ENCODE measurements at places on chromosomes 3 and 15.

DNA sequence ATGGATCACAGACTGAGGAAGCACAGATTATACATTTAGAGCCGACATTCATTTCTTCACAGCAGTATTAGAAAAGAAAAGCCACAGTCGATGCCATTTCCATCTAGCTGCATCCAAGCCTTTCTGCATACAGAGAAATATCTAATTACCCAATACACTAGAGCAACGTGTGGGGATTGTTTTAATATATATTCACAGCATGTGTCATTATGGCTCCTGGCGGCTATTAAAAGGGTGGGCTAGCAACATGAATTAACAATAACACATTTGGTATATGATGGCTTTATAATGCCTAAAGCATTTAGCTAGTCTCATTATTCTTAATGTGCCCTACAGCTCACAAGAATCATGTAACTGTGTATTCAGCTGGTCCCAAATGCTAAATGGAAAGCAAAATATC lies 1030.5 kb downstream of the FHIT start:
- DNase-seq, result no peak

DNA sequence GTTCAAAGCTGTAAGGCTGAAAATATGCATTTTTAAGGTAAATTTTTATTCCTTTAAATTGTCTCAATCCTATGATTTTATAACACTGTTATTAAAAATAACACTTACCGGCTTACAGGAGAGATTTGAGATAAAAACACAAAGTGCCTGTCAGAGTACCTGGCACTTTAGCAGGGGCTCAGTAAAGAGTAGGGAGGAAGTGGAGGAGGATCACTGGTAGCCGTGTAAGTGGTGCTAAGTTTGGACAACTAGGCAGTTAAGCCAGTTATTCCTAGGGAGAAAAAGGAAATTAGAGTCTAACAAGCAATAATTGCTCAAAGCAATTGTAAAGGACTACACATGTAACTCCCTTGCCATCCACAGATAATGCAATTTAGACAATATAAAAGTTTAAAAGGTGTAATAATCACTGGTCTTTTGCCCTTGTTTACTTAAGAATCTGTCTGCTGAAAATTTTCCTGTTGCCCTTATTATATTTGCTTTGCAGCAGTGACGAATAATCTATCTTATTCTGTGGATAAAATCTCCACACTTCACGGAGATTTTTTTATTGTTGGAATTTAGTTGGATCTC lies 204.8 kb downstream of the CDIN1 start:
- DNase-seq, result no peak

DNA sequence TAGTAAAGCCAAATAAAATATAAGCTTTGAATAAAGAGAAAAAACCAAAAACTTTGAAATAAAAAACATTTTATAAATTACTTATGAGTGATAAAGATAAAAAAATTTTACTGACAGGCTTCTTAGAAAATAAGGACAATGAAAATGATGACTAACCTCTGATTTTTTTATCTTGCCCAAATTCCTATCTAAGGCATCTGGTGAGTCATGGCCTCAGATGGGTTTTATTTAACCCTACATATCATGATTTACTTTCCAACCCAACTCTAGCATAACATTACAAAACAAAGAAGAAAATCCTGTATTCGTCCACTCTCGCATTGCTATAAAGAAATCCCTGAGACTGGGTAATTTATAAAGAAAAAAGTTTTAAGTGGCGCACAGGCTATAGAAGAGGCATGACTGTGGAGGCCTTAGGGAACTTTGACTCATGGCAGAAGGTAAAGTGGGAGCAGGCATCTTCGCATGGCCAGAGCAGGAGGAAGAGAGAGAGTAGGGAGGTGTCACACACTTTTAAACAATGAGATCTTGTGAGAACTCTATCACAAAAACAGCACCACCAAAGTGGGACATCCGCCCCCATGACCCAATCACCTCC lies 152.1 kb downstream of the NEK10 start:
- no peak for DNase-seq

DNA sequence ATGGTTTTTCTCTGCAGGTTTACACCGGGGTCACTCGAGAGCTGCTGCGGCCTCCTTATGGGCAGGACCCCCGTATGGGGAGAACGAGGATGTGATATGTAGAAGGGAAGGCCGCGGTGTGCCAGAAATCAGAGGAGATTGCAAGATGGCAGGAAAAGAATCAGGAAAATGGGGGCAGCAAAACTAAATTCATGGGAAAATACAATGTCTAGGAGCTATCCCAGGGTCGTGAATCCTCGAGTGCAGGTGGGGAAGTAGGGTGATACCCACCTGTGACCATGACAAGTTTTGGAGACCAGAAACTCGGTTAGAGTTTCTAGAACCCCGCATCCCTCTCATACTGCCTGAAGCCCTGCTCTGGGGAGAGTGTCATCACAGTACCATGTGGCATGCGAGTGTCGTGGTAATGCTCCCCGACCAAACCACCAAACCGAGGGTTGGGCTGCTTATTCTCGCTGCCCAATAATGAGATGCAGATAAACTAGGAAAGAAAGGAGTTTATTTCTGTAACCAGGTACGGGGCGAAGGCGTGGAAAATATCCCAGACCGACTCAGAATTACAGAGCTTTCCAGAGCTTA lies 781 bp downstream of the TRNT1 start:
- DNase-seq, result peak; percentile 19

GRCh38 chr15:61086756-61087155 lies 142.3 kb downstream of the RORA start:
- no peak for DNase-seq

- no peak for DNase-seq
These were observed 7.0 kb downstream of the FNDC3B start for GRCh38 chr3:172046268-172046915.

GRCh38 chr15:47610736-47611135 lies 106.6 kb upstream of the SEMA6D start:
- DNase-seq, result no peak

DNA sequence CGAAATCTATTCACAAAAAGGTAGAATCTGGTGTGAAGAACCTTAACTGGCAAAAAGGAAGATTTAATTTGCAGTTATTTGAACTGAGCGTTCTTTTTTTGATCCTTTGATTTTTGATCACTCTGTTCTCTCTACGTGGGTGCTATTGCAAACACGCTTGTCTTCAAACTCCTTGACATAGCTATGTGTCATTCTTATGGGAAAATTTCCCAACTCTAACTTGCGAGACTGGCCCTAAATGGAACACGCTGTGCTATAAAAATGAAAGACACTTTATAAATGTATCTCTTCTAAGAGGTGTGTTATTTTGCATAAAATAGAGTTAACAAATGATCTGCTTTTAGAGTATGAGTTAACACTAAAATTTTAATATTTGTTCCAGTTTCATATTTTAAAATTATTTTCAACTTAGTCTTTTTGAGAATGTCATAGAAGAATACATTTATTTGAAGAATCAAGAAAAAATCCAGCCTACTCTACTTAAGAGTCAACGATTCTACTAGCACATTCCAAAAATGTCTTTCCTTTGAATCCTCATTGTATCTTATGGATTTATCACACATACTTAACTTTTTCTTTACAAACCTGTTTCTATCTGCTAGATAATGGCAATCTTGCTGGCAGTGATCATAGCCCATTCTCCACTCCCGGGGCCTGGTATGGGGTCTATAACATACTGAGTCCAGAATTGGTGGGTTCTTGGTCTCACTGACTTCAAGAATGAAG lies 610.0 kb upstream of the TBL1XR1 start:
- DNase-seq, result no peak

DNA sequence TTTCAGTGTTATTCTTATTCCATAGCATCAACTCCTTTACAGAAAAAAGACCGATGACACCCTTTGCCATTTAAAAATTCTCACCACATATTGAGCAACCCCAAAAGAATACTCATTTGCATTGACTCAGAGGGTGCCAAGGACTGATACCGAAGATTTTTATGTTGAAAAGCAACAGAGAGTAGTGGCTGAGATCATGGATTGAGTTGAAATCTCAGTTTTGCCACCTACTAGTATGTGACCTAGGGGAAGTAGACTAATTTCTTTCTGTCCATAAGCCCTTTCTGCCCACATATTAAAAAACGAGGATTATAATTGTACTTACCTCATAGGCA lies 313.9 kb upstream of the SATB1 start:
- DNase-seq, result no peak

DNA sequence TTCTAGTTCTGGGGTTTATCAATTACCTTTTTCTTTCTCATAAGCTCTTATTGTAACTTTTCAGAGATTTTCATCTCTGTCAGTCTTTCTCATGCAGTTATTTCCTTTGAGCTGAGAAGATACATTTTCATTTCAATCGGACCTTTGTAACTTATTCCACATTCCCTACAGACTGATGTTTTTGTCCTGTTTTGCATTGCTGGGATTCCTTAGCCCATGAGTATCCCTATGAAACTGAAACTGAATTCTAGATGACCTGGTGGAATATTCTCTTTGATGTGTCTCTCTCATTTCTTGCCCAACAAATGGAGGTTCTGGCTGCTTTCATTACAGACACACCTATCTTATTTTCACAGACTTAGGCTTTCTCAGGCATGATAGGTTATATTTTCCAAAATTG lies 10.5 kb upstream of the EPHA6 start:
- no peak for DNase-seq

GRCh38 chr15:41993472-41994170 lies 21.3 kb upstream of the EHD4 start:
- no peak for DNase-seq

- DNase-seq, result no peak
These were observed 520.3 kb downstream of the EDEM1 start for GRCh38 chr3:5707794-5708193.

GRCh38 chr3:77324105-77324504 lies 284.2 kb downstream of the ROBO2 start:
- no peak for DNase-seq

GRCh38 chr3:12393894-12394293 lies 90.4 kb upstream of the TSEN2 start:
- DNase-seq, result no peak

GRCh38 chr3:115211810-115212492 lies 64.9 kb upstream of the ZBTB20 start:
- DNase-seq, result no peak

DNA sequence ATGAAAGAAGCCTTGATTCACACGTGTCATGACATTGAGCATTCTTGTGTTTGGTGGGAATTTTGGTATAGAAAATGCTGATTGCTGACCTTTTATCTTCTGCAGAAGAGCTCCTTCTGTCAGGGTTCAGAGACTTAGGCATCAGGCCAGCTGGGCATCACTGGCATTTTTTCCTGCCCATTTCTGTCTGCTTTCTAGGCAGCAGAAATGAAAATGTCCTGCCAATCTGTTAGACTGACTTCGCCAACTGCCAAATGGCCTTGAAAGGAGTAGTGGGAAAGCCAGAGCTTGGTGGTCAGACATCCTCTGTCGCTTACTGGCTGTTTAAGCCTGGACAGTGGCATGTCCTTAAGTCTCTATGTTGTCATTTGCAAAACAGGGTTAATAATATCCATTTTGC lies 57.4 kb downstream of the EEFSEC start:
- no peak for DNase-seq

GRCh38 chr15:98529205-98530145 lies 118.9 kb upstream of the IGF1R start:
- no peak for DNase-seq

DNA sequence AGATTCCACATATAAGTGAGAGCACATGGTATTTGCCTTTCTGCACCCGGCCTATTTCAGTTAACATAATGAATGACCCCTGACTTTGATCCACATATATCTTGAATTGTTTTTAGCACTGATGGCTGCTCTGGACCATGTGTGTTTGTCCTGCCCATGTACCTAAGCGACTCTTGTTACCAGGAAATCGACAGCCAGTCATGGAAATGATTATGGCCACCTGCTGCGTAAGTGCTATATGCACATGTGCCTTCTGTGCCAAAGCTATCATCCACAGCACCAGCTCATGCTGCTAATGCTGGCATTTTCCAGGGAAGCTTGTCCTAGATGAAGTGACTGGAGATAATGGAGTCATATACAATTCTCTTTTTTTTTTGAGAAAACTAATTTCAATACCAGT lies 103.7 kb downstream of the PEX5L start:
- no peak for DNase-seq

DNA sequence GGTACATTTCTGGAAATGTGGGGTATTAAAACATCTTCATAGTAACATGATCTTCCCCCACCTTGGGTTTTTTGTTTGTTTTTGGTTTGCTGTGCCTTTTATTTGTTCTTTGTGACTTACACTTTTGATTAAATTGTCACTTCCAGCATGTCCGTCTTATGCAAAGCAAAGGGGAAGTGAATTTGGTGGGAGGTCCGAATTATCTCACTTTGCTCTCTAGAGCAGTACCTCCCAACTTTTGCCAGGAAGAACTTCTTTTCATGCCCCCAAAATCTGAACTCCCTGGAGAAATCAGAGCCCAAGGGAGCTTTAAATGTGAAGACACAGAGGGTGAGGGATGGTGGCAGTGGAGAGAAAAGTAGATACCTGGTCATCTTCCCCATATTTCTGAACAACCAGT lies 173.1 kb downstream of the IL5RA start:
- no peak for DNase-seq

DNA sequence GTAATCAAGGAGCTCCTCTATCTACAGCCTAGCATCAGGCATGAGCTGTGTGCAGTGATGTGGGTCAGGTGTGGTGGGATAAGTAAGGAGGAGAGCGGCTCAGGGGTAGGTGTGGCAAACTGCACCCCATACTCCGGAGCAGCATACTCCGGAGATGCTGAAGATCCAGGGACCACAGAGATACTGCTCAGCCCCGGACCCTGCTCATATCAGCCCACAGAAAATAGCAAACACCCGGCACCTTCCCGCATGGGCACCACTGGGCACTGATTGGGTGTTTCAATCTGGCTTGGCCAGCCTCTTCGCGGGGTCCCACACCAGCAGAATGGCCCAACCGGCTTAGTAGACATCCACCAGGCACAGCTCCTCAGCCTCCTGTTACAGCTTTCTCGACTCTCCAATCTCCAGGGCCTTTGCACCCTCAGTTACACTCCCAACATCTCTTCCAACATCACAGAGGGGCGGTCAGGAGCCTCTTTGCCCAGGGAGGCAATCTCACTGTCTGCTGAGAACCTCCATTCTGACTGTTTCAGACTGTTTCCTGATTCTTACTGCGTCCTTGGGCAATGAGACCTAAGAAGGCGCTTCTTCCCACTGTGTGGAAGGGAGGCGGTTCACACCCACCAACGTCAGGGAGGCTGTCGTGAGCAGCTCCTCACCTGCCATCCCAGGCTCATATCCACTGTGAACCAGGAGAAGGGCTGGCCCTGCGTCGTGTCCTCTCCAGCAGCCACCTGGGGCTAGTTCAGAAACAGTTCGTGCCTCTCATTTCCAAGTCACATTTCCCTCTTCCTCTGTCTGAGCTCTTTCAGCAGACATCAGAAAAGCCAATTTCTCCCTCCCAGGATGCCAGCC lies 59.8 kb downstream of the CAPN7 start:
- no peak for DNase-seq
